LNCaP clone FGC (cell line): ENCODE measurements at places on chromosomes 16 and 17.

- no peak for DNase-seq
These were observed 231.6 kb upstream of the CPHXL start for GRCh38 chr16:75957870-75958269.

DNA sequence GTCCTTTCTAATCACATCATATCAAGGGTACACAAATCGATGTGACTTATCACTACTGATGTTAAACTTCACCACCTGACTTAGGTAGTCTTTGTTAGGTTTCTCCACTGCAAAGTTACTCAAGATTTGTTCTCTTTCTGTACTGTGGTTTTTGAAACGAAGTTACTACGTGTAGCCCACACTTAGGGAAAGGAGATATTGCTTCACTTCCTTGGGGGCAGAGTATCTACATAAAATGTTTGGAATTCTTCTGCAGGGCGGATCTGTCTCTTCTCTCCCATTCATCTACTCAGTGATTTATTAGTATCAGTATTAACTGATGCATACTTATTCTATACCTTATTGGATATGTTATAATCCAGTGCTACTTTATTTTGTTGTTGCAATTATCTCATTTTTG, 403.6 kb upstream of the MON1B start:
- no peak for DNase-seq

DNA sequence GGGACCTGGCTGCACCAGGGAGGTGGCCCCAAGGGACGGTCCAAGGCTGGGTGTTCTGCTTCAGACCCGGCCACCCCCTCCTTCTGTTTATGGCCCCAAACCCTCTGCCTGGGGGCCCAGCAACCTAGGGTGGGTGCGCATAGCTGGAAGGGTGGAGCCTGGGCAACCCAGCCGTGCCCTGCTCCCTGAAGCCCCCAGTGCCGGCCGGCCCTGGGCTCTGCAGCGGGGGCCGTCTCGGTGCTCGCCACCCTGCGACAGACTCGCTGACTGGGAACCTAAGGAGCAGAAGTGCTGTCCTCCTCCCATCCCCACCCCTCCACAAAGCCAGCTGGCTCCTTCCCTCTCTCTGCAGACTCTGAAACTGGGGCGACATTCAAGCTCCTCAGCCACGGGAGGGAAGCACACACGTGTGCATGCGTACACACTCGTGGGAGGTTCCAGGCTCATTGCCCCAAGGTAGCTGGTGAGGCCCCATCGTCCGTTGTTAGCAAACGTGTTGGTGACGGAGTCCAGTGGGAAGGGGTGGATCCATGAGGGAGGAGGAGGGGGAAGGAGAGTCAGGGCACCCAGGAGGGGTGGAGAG, 43.4 kb downstream of the ENGASE start:
- no peak for DNase-seq

DNA sequence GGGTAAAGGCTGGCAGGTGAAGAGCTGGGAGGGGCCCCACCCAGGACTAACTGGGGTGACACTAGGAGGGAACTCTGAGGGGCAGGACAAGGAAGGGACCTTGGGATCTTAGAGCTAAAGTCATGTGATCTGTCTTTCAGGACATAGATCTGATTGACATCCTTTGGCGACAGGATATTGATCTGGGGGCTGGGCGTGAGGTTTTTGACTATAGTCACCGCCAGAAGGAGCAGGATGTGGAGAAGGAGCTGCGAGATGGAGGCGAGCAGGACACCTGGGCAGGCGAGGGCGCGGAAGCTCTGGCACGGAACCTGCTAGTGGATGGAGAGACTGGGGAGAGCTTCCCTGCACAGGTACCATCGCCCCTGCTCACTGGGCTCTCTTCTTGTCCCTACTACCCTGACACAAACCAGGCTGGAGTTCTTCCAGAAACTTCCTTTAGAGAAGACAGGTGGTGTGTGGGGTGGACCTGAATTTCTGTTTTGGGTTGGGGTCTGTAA, 8.1 kb downstream of the NFE2L1 start:
- no peak for DNase-seq

DNA sequence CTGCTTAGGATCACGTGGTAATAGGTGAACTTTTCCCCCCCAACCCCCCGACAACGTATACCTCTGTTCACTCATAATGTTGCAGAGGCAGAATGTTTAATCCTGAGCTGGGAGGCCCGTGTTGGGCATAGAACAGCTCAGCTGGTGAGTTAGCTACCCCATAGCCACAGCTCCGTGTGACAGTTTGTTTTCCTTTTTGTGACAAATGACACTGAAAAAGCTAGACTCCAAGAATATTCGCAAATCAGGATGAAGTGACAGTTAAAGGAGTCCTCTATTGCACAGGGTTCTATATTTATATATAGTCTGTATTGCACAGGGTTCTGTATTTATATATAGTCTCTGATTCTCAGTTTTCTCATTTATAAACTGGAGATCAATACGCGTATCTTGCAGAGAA, 33.8 kb downstream of the MYH13 start:
- no peak for DNase-seq

DNA sequence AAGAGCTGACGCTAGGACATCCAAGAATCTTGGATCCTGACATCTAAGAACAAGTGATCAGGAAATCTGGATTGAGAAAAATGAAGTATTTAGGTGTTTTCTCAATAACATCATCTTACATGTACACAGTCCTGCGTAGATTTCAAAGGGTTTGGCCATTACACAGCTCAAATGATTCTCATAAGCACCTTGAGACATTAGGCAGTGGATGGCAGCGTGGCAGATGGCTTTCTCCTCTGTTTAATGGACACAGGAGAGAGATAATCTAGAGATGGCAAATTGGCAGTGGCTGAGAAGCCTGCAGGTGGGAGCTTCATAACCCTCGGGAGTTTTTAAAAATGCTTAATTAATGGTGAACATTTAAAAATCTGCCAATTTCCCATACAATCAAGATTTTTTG, 137.5 kb downstream of the ZFHX3 start:
- no peak for DNase-seq

DNA sequence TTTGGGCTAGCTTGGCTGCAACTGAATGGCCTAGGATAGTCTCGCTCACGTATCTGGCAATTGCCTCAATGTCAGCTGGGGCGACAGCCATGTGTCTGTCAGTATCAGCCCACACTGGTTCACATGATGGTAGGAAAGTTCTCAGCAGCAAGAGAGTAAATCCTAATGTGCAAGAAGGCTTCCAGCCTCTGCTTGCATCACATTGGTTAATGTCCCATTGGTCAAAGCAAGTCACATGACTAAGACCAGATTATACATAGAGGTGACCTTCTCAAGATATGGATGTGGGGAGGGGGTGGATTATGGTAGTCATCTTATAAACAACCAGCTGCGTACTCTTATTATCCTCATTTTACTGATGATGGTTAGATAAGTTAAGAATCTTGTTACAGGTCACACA, 31.0 kb downstream of the CHP2 start:
- DNase-seq, result no peak

- peak; percentile 4 for DNase-seq
These were observed 791 bp upstream of the SUPT4H1 start for GRCh38 chr17:58352596-58353388.

DNA sequence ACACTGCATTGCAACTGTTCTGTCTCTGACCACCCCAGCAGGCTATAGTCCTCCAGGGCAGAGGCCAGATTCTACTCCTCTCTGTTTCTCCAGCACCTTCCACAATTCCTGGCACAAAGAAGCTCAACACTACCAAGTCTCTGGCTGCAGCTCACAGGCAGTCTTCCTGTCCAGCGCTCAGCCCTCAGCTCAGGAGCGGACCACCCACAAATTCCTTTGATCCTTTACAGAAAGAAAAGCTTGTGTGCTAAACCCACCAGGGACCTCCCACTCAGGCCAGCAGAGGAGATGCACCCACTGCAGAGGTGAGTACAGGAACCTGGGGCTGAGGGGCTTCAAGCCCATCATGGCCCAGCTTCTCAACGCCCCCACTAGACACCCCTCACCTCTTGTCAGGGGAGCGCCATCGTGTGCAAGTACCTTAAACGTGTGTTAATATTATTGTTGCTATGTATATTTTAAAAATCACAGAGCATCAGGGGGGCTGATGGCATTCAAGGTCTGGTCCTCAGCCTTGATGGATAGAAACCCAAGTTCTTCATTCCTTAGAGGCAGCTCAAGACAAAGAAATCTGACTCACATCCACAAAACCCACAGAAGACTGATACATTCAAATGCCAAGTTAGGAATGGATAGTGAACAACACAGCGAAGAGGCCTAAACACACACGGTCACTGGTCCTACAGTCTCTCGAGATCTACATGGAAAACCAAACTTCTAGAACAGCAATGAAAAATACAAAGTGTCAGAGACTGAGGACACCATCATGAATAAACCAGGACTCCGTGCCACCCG, 8.4 kb downstream of the HSDL1 start:
- no peak for DNase-seq

- DNase-seq, result no peak
These were observed 19.6 kb upstream of the PMFBP1 start for GRCh38 chr16:72191551-72191950.

- DNase-seq, result no peak
These were observed 246.0 kb downstream of the PMP22 start for GRCh38 chr17:15019158-15019557.

- no peak for DNase-seq
These were observed 21.4 kb downstream of the GALNS start for GRCh38 chr16:88835383-88835782.

GRCh38 chr17:12107905-12108304, 87.2 kb downstream of the MAP2K4 start:
- no peak for DNase-seq
